ENCODE measurements at places on chromosomes 12 and 14.

DNA sequence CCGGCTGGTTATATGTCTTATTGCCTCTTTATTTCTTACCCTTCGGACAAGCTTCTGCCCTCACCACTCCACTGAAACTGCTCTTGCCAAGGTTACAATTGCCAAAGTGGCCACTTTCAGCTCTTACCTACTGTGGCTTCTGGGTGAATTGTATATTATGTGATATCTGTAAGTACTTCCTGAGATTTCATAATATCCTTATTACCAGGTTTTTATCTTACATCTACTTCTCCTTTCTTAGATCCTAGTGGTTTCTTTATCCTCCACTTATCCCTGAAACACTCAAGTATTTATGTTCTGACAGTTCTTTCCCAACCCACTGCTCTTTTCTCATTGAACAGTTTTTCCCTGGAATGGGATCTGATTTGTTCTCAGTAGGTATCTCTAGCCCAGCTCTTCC, 10.5 kb downstream of the CELA1 start:
- DNase-seq = no peak

GRCh38 chr12:28506271-28506670, 316.0 kb downstream of the CCDC91 start:
- DNase-seq = no peak

DNA sequence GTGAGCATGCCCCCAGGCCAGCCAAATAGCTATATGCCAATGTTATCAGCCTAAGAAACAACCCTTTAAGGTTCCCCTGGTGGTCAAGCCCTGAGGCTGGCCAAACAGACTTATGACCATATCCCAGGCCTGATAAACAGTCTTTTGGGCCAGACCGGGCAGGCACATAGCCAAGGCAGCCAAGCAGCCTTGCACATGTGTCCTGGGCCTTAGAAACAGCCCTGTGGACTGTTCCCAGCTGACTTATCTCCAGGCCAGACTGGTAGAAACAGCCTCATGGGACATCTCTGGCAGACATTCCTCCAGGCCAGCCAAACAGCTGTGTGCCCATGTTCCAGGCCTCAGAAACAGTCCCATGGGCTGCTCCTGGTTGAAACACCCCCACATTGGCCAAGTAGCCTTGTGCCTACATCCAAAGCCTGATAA, 295.0 kb upstream of the MGAT4C start:
- no peak for DNase-seq

DNA sequence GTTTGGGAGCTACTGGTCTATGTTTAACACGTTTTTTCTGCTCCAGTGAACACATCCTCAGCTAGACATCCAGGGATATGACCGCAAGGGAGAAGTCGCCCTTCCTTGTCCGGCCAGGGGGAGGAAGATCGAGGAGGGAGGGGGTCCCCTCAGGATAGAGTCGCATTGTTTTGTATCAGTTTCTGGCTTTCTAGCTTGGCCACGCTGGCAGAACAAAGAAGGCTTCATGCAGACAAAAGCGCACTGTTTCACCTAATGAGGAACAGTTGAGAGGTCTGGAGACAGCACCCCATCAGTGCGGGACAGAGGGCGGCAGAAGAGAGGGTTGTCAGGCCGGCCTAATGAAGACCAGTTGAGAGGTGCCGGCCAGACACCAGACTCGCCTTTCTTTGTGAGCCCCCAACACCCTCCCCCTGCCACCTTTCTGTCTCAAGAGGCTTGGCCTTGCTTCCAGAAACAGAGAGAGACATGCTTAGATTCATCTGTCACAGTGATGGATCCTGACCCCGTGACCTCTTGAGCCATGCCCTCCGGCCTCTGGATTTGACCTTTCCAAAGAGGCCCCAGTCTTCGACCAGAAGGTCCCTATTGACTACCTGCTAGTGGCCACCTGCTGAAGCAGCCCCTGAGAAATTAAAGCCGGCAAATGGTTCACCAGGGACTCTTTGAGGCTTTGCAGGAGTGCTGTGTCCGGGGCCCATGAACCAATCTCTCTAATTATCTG, 254.7 kb upstream of the TBX3 start:
- peak; percentile 45 for DNase-seq

DNA sequence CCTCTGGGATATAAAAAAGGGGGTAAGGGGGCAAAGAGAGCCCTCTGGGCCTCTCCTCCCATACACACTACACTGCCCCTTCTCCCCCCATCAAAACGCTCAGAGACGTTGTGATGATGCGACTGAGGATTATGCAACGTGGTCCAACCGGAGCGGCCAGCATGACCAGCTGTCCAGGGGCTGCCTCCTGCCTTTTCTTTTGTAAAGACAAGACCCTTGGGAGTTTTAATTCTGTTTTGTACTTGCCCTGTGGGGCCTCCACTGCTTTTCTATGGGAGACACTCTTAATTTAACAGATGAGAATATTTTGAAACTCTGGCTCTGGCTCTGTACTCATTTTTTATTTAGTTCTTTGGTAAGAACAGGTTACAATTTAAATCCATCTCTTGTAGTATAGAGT, 7.2 kb downstream of the MBD6 start:
- no peak for DNase-seq

Measured in C1 segment of cervical spinal cord (tissue), 14 donors.